ENCODE measurements at places on chromosomes 7 and 10.

GRCh38 chr10:63901881-63902280, 380.7 kb downstream of the REEP3 start:
- no peak for DNase-seq

DNA sequence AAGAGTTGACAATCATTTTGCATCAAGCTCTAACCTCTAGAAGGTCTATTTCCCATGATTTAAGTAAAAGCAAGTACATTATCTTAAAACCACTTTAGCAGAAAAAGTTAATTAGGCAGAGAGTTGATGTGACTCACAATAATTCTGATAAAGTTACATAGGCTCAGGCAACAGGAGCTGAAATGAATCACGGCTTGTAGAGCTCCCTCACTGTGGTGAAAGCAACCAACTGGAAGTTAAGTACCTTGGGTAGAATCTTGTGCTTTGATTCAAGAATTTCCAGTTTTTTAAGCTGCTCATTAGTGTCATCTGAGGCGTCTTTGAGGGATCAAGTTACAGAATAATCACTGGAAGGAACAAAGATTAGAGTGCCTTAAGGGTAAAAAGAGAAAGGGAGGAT, 68.9 kb upstream of the NFE2L3 start:
- peak; percentile 28 for DNase-seq

DNA sequence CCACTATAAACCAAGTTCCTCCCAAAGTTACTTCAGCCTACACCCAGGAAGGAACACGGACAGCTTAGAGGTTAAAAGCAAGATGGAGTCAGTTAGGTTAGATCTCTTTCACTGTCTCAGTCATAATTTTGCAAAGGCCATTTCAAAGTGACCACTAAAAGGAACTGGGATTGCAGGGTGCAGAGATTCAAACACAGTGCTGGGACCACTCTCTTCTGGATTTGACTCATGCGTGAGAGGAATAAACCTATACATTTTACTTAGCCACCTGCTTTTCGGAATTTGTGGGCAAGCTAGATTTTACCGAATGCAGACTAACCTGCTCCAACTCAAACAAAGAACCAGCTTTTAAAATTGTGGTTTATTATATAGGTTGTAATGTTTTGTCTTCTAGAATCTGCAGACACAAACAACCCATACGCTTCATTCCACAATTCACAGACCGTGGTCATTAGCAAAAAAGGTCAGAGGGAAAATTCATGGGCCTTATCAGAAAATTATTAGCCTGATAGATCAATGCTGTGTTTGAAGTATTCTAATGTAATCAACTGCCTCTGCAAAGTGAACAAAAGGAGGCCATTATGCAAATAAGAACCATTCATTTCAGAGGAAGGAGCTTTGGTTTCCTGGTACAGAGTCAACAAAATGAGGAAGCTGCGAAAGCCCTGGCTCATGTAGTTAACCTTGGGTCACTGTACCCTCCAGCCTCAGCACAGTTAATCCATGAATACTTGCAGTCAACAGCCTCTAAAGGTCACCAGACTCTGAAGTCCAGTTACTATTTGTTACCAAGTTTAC, 342.7 kb upstream of the KLF6 start:
- DNase-seq, result peak; percentile 55

DNA sequence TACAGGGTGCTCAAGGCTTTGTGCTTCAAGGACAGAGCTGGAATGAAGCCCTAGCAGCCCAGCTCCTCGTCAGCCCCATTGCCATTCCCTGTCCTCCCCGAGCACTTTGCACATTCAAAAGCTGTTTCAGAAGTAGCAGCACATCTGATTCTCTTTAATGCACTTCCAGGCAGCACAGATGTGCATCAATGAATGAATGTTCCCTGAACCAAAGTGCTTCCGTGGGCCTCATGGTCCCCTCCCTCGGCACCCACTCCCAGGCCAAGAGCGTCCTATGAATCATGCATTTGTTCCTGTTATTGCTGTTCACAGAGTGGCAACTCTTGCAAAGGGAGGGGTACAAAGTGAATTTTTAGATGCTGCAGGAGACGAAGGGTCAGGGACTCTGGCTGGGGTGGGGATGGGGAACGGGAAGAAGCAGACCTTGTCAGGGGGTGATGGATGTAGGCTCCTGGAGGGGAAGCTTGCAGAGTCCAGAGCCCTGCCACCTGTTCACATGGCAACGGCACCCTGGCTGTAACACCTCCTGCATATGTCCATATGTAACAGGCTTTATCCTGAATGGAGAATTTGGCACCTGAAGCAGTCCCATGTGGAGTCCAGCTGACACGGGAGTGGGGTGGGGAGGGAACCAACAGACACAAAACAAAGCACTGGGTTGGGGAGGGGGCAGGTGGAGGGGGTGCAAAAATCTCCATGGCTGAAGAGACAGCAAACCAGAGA, 62.2 kb upstream of the BAIAP2L1 start:
- no peak for DNase-seq

DNA sequence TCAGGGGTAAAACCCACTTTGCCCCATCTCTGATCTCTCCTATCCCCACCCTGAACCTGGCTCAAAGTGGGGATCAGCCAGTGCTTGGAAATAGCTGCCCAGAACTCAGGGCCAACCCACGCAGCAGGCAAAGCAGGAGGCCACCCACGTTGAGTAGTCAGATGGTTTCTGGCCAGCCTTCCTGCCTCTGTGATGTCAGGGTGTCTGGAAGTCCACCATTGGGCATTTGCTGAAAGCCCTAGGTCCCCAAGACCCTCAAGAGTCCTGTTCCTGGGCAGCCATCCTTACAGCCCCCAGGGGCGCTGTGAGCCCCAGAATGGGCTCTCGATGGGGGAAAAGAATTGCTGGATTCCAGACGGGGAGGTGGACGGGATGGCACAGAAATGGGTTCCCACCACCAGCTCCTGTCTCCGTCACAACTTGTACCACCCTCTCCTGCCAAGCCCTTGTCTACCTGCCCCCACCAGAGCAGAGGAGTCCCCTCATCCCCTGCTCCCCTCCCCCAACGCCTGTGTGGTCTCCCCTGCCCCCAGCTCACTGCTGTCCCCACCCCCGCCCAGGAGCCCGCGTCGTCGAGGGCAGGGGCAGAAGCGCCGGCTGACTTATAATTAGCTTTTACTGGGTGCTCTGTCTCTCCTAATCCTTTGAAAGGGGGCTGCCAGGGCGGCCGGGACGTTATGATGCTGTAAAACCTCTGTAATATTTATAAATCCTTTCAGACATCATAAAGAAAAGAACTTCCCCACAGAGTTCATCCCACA, 3.9 kb downstream of the MYL10 start:
- no peak for DNase-seq

DNA sequence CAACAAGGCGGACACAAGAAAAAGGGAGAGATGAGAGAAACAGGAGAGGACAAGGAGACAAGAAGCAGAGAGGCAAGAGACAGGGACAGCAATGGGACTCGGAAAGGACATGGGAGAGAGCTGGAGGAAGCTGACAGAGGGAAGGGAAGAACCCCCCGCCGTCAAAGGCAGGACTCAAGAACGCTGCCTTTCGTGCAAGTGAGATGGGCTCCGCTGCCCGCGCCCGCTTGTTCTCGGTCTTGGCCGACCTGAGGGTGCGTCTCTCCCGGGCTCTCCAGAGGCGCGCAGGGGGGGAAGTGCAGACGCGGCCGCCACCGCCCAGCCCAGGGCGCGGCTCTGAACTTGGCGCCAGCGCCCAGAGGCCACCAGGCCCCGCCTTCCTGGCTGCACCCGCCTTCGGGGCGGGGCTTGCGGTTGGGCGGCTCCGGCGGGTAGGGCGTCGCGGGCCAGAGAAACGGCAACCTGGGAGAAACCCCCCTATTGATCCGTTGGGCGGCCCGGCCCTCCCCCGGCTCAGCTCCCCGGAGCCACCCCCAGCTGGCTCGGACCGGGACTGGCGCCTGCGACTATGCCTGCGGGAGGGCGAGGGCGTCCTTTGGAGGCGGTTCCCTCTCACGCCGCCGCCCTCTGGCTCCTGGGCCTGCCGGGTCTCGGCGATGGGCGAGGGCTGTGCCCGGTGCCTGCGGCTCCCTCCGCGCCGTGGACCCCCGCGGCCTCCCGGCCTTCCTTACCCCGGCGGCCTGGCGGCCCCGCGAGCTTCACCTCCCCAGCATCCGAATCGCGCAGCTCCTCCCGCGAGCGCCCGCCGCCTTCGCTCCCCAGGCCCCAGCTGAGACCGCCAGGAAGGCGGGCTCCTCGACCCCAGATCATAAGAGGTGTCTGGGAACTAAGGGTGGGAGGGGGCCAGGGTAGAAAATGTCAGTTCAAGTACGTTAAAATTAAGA, 2.2 kb upstream of the ANTXRL start:
- DNase-seq, result peak; percentile 79

GRCh38 chr10:27783660-27784059, 38.0 kb upstream of the MKX start:
- peak; percentile 75 for DNase-seq

DNA sequence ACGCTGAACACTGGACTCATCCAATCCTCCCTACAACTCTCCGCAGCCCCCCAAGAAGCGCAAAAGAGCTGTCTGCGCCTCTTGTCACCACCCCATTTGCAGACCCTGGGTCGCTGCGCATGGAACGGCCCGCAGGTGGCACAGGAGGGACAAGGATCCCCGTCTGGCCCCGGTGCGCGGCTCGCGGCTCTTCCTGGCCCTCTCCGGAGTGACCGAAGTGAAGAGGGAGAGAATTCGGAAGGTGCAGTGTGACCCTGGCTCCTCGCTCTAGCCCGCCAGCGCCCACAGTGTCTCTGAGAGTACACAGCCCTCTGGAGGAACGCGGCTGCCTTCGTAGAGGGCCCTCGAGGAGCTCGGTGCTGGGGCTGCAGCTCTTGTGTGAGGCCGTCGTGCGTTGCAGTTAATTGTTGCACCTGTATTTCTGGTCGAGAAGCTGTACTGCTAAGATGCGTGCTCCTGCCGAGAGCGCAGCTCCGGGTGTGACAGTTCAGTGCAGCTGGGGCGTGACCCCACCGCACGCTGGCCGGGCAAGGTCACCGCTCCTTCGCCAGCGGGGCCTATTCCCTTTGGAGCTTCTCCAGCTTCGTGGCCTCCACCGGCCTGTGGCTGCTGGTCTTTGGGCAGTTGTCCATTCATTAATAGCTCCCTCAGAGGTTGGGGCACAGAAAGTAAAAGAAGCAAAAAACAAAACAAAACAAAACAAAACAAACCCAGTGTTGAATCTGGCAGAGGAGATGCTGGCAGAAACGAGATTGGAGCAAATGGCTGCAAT, 119.0 kb downstream of the SEC23IP start:
- DNase-seq, result peak; percentile 63

- no peak for DNase-seq
These were observed 51.4 kb downstream of the ADARB2 start for GRCh38 chr10:1685699-1686490.

DNA sequence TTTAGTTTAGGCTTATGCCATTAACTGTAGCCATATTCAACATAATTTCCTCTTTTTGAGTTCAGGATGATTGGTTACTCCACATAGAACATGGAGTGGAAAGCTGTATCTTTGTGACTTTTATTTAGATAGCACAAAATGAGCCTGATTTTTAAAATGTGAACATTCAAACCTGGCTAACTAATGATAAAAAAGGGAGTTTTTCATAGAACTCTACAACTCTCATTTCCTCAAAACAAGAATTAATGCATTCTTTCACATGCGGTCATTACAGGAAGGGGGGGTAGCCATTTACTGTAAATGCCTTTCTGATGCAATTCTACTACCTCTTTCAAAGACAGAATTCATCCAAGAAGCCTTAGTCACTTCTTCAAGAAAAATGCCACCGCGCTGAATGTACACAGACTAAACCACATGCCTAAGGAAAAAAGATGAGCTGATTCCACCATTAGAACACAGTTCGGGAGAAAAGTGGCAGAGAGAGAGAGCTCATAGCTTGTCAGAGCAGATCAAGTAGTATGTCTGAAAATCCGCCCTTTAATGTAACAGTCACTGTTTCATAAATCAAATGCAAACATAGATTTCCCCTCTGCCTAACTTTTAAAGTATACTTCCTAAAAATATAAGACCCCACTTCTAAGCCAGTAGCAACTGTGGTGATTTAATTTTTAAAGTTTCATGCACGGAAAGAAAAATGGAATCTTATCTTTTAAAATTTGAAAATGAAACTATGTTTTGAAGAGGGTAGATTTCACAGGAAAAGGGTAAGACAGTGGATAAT, 226.4 kb upstream of the KLF14 start:
- no peak for DNase-seq

GRCh38 chr10:77428691-77429395, 208.8 kb downstream of the KCNMA1 start:
- DNase-seq, result peak; percentile 66
